ENCODE measurements at places on chromosomes 4 and X.
A peak's percentile ranks its signal among the peaks of the same experiment; 100 is the strongest.

- DNase-seq = no peak
Measured at GRCh38 chrX:78165425-78165824, 26.0 kb upstream of the TAF9B start.

GRCh38 chr4:152591396-152591795 lies 55.5 kb upstream of the FBXW7 start:
- DNase-seq = peak; percentile 4

- DNase-seq = no peak
Measured at GRCh38 chr4:152068866-152069265, 308.1 kb upstream of the GATB start.

DNA sequence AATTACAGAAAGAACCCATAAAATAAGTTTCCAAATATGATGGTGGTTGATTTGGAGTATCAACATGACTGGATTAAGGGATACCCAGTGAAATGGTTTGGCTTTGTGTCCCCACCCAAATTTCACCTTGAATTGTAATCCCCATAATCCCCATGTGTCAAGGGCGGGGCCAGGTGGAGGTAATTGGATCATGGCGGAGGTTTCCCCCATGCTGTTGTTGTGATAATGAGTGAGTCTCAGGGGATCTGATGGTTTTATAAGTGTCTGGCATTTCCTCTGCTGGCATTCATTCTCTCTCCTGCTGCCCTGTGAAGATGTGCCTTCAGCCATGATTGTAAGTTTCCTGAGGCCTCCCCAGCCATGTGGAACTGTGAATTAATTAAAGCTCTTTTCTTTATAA lies 39.1 kb downstream of the WDFY3 start:
- DNase-seq = no peak

GRCh38 chrX:40298069-40298468 lies 200.3 kb upstream of the BCOR start:
- DNase-seq = no peak

GRCh38 chr4:101238706-101239105 lies 108.6 kb downstream of the PPP3CA start:
- no peak for DNase-seq

DNA sequence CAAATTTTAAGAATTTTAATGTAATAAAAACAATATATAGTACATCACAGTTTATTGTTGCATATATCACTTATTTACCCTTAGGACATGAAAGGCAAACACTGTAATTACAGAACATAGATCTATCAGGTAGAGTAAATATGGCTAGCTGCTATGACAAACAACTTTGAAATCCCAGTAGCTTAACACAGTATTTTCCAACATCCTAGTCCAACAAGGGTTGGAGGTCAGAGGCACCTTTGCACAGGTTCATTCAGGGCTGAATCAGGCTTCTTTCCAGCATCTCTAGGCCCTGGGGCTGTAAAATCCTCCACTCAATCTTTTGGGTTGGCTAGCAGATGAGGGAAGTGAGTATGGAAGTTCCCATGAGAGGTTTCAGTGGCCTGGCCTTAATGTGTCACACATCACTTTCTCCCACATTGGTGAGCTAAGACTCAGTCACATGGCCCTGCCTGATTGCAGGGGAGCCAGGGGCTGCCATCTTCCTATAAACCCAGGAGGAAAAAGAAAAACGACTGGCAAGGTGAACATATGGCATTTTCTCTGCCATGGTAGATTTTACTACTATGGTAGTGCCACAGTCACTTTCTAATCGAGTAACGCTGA lies 32.9 kb downstream of the HERC6 start:
- DNase-seq = no peak

DNA sequence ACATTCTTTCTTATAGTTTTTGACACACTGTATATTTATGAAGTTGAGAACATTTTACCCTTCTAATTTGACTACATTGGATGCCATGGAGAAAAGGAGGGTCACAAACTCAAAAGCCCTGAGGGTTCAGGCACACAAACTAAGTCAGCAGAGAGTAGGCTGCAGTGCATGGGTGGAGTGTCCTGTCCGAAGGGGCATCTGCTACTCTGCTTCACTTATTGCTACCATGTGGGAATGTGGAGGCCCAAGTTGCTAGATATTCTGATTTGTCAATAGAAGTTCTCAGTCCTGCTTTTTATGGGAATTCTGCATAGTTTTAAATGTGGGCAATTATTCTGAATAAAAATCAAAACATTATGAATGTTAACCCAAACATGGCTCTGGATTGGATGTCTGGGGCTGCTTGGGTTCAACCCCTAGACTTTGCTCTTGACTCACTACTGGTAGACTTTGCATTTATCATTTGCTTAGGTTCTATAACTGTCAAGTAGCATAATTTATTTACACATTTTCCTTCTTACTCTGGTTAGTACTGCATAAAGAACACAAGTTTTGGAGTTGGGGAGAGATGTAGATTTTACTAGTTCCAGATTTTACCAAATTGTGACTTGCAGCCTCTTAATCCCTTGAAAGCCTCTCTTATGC lies 255.1 kb downstream of the SPRY1 start:
- DNase-seq = no peak

- DNase-seq = no peak
Measured at GRCh38 chr4:155681886-155682285, 15.2 kb downstream of the GUCY1A1 start.

GRCh38 chr4:140268186-140268841 lies 105.1 kb upstream of the SCOC start:
- no peak for DNase-seq

- no peak for DNase-seq
Measured at GRCh38 chr4:56705966-56706365, 24.9 kb upstream of the HOPX start.

DNA sequence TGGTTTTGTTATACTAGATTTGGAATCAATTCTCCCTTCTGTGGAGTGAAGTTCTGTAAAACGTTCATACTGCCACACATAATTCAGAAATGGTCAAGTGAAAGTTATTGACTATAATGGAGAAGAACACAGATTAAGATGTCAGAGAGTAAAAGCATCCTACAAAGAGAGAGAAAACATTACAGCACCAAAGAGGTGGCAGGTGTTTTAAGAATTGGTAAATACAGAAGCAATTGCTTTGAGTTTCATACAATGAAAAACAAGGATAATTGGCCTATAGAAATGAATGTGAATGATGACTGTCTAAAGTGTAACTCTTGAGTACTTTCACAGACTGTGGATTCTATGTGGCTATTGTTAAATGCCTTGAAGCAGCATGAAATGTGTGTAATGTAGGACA lies 435.6 kb upstream of the SMIM31 start:
- DNase-seq = no peak

DNA sequence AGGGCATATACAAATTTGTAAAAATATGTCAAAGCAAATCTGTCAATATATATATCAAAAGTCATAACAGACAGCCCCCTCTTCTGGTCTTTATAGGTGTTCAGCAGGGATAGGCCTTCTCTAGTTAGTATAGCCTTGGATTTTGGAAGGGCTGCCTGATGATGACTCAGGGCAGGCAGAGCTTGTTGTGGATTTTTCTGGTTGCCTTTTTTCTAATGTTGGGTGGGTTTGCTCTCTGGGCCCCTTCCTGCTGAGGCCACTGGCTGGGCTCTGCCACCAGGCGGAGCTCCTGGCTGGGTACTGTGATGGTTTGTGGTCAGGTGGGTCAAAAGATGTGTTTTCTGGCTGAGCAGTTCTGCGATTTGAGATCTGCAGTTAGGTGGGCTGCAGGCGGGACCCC lies 294.2 kb downstream of the GRIA2 start:
- no peak for DNase-seq

DNA sequence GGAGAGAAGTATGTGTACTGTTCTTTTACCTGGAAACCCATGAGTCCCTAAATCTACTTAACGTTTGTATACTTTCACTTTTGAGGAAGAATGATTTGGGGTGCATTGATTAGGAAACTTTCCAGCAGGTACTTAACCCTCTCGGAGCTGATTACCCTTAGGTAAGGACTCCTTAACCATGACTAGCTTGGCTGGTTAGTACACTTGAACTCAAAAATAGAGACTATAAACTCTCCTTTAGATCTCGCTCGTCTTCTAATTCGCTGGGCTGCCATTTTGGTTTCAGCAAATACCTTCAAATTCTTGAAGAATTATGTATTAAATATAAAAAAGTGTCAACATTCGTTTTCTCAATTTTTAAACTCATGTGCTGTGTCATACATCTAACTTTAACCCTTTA lies 2.0 kb downstream of the USP9X start:
- DNase-seq = no peak

- no peak for DNase-seq
Measured at GRCh38 chr4:118740869-118741268, 55.7 kb downstream of the METTL14 start.

DNA sequence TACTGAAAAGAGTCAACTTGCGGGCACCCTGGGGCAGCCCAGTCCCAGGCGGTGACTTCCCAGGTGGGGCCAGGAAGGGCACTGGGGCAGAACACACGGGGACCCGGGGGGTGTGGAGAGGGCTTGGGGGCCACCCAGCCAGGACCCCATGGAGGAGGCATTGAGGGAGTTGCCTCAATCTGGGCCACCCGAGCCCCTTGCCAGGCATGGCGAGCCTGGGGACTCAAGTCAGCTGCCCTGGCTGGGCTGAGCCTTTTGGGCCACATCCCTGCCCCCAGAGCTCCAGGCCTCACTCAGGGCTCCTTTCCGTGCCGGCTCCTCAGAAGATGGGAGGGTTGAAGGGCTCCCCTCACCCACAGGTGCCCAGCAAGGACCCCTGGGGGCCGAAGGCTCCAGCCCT lies 6.6 kb upstream of the CPLX1 start:
- DNase-seq = no peak

GRCh38 chrX:52359614-52360232 lies 9.1 kb upstream of the XAGE2 start:
- no peak for DNase-seq

- DNase-seq = no peak
Measured at GRCh38 chr4:137775701-137776100, 243.4 kb upstream of the PCDH18 start.

DNA sequence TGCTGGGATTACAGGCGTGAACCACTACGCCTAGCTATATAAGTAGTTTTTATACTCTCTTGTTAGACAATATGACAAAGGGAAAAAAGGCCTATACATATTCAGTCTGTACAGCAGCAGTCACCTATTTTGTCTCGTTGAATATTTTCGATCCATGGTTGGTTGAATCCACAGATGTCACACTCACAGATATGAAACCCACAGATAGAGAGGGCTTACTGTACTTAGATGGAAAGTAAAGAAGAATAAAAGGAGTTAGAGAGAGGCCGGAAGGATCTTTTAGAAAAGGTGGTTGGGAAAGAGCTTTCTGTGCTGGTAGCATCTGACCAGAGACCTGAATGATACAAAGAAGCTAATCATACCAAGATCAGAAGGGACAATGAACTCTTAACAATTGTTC lies 38.3 kb upstream of the SPINK2 start:
- DNase-seq = no peak

GRCh38 chr4:118759481-118759880 lies 74.3 kb downstream of the METTL14 start:
- DNase-seq = no peak

GRCh38 chr4:117135634-117136354 lies 50.4 kb upstream of the TRAM1L1 start:
- no peak for DNase-seq

DNA sequence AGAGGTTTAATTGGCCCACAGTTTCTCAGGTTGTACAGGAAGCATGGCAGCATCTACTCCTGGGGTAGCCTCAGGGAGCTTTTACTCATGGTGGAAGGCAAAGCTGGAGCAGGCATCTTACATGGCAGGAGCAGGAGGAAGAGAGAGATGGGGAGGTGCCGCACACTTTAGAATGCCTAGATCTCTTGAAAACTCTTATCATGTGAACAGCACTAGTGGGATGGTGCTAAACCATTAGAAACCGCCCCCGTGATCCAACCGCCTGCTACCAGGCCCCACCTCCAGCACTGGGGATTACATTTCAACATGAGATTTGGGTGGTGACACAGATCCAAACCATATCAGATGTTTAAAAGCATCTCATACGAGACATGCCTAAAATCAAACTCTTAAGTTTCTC lies 41.6 kb upstream of the SCOC start:
- no peak for DNase-seq

DNA sequence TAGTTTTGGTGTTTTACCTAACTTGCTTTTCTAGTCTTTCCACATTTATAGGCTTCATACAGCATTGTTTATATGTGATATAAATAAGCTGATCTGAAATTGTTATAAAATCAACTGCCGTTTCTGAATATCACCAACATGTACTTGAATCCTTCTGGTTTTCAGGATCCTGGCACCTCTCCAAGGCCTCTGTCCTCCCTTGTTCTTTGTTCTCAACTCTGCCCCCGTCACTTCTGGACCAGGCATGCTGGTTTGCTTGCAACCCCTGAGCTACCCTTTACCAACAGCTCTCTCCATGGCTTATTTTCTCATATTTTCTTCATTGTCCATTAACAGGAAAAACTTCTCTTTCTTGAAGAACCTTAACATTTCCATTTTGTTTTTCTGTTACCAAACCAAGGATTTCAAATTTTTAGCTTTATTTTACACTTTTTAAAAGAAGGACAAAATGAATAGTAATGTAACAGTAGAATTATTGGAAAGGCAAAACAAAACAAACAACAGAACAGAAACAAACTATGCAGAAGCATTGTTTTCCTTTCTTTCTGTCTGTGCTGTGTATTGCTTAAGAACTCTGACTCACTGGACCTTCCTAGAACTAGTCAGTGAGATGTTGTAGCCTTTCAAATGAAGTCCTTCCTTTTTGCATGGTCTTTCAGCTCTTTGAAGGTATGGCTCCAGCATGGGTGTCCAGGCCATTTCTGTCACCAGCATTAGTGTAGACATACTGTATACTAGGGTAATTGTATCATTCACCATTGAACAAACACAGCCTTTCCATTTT lies 44.8 kb downstream of the BANK1 start:
- DNase-seq = no peak

DNA sequence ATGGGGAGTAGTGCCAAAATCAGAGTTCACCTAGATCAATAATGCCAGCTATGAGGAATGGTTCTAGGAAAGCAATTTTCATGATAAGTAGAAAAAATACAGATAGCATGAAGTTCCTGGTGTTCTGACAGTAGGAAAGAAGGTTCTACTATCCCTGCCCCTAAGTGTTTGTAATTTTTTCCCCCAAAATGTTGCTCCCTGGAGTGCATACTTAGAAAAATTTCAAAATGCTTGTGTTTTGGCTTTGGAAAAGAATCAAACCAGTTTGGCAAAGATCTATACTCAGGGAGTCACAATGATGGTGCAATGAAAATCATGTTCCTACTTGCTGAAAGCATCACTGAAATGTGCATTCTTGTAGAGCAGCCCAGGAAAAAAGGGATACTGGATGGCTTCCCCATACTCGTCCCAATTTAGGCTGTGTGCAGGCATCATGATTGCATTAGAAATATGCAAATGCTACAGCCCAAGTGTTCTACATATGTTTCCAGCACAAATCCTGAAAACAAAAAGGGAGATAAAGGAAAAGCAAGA lies 74.7 kb downstream of the LPAR4 start:
- no peak for DNase-seq

DNA sequence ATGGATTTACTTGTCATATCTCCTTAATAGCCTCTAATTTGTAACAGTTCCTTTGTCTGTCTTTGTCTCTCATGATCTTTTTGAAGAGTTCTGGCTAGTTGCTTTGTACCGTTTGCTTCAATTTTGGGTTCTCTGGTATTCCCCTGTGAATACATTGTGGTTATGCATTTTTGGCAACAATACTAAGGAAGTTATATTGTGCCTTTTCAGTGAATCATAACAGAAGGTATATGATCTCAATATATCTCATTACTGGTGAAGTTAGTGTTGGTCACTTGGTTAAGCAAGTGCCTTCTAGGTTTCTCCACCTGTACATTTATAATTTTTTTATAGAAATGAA lies 48.6 kb downstream of the DCLK2 start:
- no peak for DNase-seq
